GM06990 (cell line): ENCODE measurements at places on chromosomes 11 and 22.

GRCh38 chr11:82701847-82702520 lies 31.7 kb downstream of the FAM181B start:
- DNase-seq, result no peak

- no peak for DNase-seq
These were observed 73.0 kb downstream of the OSBP2 start for GRCh38 chr22:30767661-30768060.

- DNase-seq, result no peak
These were observed 96.6 kb downstream of the RRAS2 start for GRCh38 chr11:14262271-14262846.

GRCh38 chr11:36278531-36279282 lies 10.5 kb downstream of the COMMD9 start:
- no peak for DNase-seq

DNA sequence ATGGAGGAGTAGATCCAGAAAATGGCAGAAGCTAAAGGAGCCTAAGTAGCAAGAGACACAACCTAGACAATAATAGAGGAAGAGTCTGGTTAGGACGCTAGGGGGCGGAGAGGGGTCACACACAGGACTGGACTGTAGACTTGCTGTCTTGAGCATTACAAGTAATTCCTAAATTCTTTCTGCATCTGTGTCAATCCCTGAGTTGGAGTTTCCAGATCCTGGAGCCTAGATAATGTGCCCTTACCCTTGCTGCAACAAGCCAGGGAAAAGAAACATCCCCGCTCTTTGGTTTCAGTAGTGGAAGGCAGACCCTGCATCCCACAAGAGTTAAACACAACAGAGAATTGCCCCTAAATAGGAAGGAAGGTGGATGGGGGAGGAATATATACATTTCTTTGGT lies 14.9 kb upstream of the CCDC73 start:
- peak; percentile 22 for DNase-seq

- DNase-seq, result no peak
These were observed 79.5 kb downstream of the HORMAD2 start for GRCh38 chr22:30159561-30160353.

DNA sequence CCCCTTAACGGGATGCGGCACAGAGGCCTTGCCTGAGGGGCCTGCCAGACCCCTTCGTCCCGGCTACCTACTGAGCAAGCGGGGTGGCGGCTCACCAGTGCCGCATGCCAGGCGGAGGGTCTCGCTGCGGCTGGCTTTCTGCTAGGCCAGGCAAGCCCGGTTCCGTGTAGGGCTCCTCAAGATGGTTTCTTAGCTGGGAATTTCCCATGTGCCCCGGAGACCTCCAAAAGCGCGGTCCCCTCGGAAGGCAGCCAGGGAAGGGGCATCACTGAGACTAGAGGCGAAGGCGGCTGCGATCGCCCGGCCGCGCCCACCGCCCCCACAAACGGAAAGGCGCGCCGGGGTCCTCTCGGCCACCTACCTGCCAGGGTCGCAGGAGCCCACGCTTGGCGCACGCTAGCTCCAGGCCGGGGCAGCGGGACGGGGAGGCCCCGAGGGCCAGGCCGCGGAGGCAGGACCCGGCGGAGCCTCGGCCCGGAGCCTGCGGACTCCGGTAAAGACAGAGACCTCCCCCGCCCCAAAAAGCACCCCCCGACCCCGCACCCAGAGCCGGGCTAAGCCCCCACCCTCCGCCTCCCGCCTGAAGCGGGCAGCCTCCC lies 23.8 kb downstream of the MICAL3 start:
- DNase-seq, result peak; percentile 65
